CD8-positive, alpha-beta T cell (primary cell): ENCODE measurements at places on chromosomes 1 and 21. TPM values are rescaled to one million over a fixed set of nuclear protein-coding genes. Genes with fewer than 3 reads are reported as not detected.

The KRTAP10-2 gene
- total RNA-seq: not detected

The DENND2D gene
- total RNA-seq: 50.8 TPM

The LDLRAD1 gene
- total RNA-seq: not detected

The CR1L gene
- total RNA-seq: not detected

The E2F2 gene
- 0.19 TPM for total RNA-seq

The SVBP gene
- total RNA-seq: 18.3 TPM

The PDZK1 gene
- total RNA-seq: 0.16 TPM

The S100A3 gene
- total RNA-seq: not detected
